ENCODE measurements at places on chromosomes 2 and 18. TPM values are rescaled to one million over a fixed set of nuclear protein-coding genes. Genes with fewer than 3 reads are reported as not detected.
A peak's percentile ranks its signal among the peaks of the same experiment; 100 is the strongest.

GRCh38 chr2:73982140-73982617 lies 2.5 kb upstream of the TET3 start:
- no peaks in the 10 kb centered on the region for H3K36me3 ChIP-seq
- H3K4me1 ChIP-seq: peaks cover 46% of the 10 kb centered on the region
- H3K27ac ChIP-seq: peak overlapping the region; percentile 61
- H3K4me3 ChIP-seq: no peak overlapping the region
- peak; percentile 46 for DNase-seq

GRCh38 chr2:15472133-15472532 lies 89.0 kb downstream of the NBAS start:
- H3K36me3 ChIP-seq: no peaks in the 10 kb centered on the region
- H3K27ac ChIP-seq: peak overlapping the region; percentile 61
- peak; percentile 24 for DNase-seq
- H3K4me1 ChIP-seq: no peaks in the 10 kb centered on the region
- H3K4me3 ChIP-seq: no peak overlapping the region

DNA sequence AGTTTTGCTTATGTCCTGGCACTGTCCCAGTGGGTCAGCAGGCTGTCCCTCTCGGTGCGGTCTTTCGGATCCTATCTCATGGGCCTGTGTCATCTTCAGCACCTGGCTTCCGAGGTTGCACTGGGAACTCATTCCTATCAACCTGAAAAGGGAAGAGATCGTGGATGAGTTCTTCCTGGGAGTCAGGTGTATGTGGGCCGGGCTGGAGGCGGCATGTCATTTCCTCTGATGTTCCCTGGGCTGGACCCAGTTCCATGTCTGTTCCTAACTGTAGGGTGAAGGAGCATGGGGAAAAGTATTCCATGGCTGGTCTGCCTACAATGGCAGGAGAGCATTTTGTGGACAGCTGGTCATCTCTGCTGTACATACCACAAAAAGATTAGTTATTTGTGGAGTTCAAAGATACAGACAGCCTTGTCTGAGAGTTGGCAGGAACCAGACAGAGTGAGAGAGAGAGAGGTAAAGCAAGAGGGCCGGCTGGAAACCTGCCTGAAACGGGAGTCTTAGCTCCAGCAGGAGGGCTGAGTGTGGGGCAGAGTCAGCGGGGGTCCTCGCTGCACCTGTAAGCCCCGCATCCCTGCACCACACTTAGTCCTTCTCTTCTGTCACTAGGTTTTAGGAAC lies 25.2 kb downstream of the FAM228A start:
- DNase-seq: no peak
- H3K4me1 ChIP-seq: peaks cover 7% of the 10 kb centered on the region
- no peaks in the 10 kb centered on the region for H3K36me3 ChIP-seq
- no peak overlapping the region for H3K27ac ChIP-seq
- H3K4me3 ChIP-seq: no peak overlapping the region
- H3K27me3 ChIP-seq: no peaks in the 10 kb centered on the region

The ZBTB7C gene
- total RNA-seq: 1.0 TPM

- no peaks in the 10 kb centered on the region for H3K27me3 ChIP-seq
- H3K36me3 ChIP-seq: no peaks in the 10 kb centered on the region
- H3K27ac ChIP-seq: no peak overlapping the region
- no peak overlapping the region for H3K4me3 ChIP-seq
- DNase-seq: no peak
- H3K4me1 ChIP-seq: no peaks in the 10 kb centered on the region
These were observed 184.6 kb upstream of the ERBB4 start for GRCh38 chr2:212723226-212723625.

DNA sequence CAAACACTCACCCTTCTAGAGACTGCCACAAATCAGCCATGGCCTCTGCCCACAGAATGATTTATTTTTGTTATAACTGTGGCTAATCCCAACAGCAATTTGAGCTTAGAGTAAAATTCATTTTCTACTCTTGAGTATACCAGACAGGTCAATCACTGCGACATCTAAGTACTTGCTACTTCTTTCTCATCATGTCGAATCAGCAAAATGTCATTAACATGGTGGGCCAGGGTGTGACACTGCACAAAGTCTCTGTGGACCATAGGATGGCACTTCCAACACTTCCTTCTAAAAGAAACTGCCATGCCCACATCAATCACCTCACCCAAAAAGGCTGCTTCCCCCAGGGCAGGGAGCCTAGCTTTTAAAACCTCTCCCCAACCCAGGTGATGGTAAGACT lies 64.4 kb downstream of the KCNG3 start:
- H3K27ac ChIP-seq: no peak overlapping the region

The SLC5A7 gene
- total RNA-seq: not detected

DNA sequence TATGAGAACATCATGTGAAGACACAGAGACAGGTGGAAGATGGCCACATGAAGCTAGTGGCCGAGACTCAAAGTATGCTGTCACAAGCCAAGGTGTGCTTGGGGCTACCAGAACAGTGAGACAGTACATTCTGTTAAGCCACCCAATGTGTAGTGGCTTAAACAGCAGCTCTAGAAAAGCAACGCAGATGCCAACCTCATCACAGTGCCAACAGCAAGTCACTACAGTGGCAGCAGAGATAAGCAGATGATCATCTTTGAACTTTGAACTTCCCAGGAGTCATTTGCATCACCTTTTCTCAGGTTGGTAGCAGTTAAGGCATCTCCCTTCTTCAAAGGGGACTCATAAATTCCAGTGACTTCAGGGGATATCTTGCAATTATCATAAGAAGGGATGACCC lies 394.4 kb downstream of the LRP1B start:
- no peak overlapping the region for H3K4me3 ChIP-seq
- H3K27me3 ChIP-seq: no peaks in the 10 kb centered on the region
- no peak for DNase-seq
- no peak overlapping the region for H3K27ac ChIP-seq
- no peaks in the 10 kb centered on the region for H3K36me3 ChIP-seq
- H3K4me1 ChIP-seq: no peaks in the 10 kb centered on the region

The TRIP12 gene
- total RNA-seq: 130 TPM

DNA sequence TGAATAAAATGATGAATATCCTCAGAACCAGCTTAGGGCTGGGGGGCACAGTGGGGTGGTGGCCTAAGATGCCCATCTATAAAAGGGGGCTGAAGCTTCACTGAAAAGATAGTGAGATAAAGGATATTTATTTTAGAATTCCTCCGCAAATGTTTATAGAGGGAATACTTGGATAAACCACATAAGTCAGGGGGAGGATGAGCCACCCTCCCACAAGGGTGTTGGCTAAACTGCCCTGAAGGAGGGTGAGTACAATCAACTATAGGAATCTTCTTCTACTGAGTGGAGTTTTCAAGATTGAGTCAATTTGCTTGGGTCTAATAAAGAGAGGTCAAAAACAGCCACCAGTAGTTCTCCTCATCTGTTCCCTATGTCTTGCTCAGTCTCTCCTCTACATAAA lies 114.5 kb upstream of the TANK start:
- H3K27ac ChIP-seq: no peak overlapping the region
- no peaks in the 10 kb centered on the region for H3K27me3 ChIP-seq
- no peak for DNase-seq
- H3K4me3 ChIP-seq: no peak overlapping the region
- H3K36me3 ChIP-seq: no peaks in the 10 kb centered on the region

The C2orf80 gene
- total RNA-seq: not detected

DNA sequence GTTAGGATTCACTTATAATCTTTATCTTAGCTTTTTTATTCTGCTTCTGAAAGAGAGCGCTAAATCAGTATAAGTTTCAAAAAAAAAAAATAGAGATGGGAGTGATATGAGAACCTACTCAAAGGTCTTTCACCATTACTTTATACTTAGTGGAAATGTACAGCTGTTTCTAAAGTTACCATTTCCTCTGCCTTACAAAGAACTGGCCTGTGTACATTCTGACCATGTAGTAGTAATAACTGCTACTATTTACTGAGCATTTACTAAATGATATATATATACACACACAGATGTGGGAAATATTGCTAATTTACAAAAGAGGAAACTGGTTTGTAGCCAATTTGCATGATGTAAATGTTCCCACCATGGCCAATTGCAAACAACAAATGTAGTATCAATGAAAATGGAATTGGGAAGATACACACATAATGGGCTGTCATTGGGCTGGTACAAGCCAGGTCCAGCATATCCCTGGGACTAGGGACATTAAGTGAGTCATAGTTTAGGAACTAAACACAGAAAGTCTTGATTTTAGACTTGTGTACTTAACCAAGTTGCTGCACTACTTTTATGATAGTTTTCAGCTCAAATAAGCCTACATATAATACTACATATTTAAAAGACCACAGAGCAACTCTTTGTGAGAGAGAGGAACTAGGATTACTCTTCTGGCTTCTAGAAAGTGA lies 67.1 kb downstream of the DYNC1I2 start:
- no peak for DNase-seq
- H3K36me3 ChIP-seq: no peaks in the 10 kb centered on the region
- no peak overlapping the region for H3K4me3 ChIP-seq
- H3K27me3 ChIP-seq: no peaks in the 10 kb centered on the region
- H3K27ac ChIP-seq: no peak overlapping the region

The SP5 gene
- total RNA-seq: 1.9 TPM

- DNase-seq: no peak
- peaks cover 39% of the 10 kb centered on the region for H3K27me3 ChIP-seq
- no peaks in the 10 kb centered on the region for H3K36me3 ChIP-seq
These were observed 11.7 kb downstream of the LIMS2 start for GRCh38 chr2:127663566-127664064.

DNA sequence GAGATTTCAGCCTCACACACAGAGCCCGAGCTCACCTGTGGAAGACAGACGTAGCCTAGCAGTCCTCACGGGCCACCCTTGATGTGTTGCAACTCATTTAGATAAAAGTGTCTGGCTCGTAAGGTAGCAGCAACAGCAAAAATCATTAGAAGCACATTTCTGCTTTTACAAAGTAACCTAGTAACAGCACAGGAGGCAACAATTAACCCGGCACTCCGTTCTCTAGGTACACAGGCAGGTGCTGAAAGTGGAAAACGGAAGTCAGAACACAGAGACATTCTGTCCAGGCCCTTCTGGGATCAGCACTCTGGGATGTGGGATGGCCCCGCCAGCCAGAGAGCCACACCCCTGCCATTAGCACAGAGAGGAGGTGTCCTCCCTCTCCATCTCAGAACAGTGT lies 99.3 kb downstream of the KLHL29 start:
- H3K36me3 ChIP-seq: no peaks in the 10 kb centered on the region
- H3K4me3 ChIP-seq: no peak overlapping the region
- peaks cover 10% of the 10 kb centered on the region for H3K4me1 ChIP-seq
- DNase-seq: no peak
- no peak overlapping the region for H3K27ac ChIP-seq
- H3K27me3 ChIP-seq: no peaks in the 10 kb centered on the region

- H3K27ac ChIP-seq: no peak overlapping the region
- no peaks in the 10 kb centered on the region for H3K36me3 ChIP-seq
- H3K27me3 ChIP-seq: no peaks in the 10 kb centered on the region
- no peak overlapping the region for H3K4me3 ChIP-seq
- DNase-seq: no peak
- H3K4me1 ChIP-seq: no peaks in the 10 kb centered on the region
These were observed 70.5 kb downstream of the FAM168B start for GRCh38 chr2:131022731-131023130.

- H3K36me3 ChIP-seq: no peaks in the 10 kb centered on the region
- DNase-seq: no peak
- no peaks in the 10 kb centered on the region for H3K4me1 ChIP-seq
- no peaks in the 10 kb centered on the region for H3K27me3 ChIP-seq
- H3K4me3 ChIP-seq: no peak overlapping the region
- H3K27ac ChIP-seq: no peak overlapping the region
These were observed 17.1 kb upstream of the VWC2L start for GRCh38 chr2:214393796-214394195.

DNA sequence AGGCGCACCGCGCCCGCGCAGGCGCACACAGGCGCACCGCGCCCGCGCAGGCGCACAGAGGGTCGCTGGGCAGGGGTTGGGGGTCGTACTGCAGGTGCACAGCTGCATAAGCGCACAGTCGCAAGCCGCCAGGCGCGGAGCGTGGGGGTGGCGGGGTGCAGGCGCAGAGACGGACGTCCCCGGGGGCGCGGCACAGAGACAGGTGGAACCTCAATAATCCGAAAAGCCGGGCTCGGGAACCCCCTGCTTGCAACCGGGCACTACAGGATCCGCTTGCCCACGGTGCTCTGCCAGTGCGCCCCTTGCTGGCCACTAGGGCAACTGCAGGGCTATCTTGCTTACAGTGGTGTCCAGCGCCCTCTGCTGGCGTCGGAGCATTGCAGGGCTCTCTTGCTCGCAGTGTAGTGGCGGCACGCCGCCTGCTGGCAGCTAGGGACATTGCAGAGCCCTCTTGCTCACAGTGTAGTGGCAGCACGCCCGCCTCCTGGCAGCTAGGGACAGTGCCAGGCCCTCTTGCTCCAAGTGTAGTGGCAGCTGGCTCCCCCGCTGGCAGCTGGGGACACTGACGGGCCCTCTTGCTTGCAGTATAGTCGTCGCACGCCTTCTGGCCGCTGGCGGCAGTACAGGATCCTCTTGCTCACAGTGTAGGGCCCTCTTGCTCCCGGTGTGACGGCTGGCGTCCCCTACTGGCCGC lies 34.9 kb downstream of the FAM110C start:
- peak overlapping the region; percentile 84 for H3K27ac ChIP-seq
- no peaks in the 10 kb centered on the region for H3K27me3 ChIP-seq
- H3K4me1 ChIP-seq: no peaks in the 10 kb centered on the region

DNA sequence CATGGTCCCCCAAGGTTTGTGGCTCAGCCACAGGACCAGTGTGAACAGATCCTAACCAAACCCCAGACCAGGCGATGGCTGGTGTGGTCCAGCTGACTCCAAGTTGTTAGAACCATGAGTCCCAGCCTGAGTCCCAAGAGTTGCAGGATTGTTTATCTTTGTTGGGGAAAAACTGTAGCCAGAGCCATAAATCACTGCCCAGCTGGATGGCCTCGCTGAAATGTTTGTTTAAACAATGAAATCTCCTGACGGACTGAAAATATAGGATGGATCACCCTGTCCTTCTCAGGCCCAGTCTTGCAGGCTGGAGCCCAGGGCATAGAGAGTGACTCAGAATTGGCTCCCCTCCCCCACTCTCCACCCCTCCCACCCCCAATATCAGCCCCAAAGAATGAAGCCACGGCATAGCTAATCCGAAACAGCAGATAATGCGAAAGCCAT lies 36.4 kb downstream of the PKDCC start:
- H3K36me3 ChIP-seq: no peaks in the 10 kb centered on the region
- no peaks in the 10 kb centered on the region for H3K27me3 ChIP-seq
- peak; percentile 71 for DNase-seq
- H3K4me1 ChIP-seq: peaks cover 18% of the 10 kb centered on the region
- no peak overlapping the region for H3K4me3 ChIP-seq

- DNase-seq: no peak
- H3K27me3 ChIP-seq: no peaks in the 10 kb centered on the region
- no peak overlapping the region for H3K27ac ChIP-seq
- H3K4me1 ChIP-seq: peaks cover 7% of the 10 kb centered on the region
These were observed 160.2 kb upstream of the NDUFV2 start for GRCh38 chr18:8942021-8942908.

DNA sequence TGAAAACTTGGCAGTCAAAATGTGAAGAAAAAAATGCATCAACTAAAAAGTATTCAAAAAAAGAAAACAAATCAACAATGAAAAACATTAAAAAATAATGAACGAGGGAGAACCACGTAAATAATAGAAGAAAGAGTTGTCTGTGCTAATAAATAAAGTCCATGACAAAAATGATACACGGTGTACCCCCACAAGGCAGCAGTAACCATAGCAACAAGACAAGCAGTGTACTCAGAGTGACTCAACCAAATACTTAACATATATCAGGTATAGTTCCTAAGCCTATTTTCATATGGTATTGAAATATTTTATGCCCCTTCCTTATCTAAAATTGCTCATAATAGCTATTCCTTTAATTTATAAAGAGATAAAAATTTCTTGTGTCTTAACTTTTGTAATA lies 162.3 kb upstream of the TMEM200C start:
- no peak overlapping the region for H3K27ac ChIP-seq
- no peaks in the 10 kb centered on the region for H3K36me3 ChIP-seq
- H3K4me3 ChIP-seq: no peak overlapping the region
- no peaks in the 10 kb centered on the region for H3K27me3 ChIP-seq
- peaks cover 4% of the 10 kb centered on the region for H3K4me1 ChIP-seq
- DNase-seq: no peak
